ENCODE measurements at places on chromosomes 2 and 18.

DNA sequence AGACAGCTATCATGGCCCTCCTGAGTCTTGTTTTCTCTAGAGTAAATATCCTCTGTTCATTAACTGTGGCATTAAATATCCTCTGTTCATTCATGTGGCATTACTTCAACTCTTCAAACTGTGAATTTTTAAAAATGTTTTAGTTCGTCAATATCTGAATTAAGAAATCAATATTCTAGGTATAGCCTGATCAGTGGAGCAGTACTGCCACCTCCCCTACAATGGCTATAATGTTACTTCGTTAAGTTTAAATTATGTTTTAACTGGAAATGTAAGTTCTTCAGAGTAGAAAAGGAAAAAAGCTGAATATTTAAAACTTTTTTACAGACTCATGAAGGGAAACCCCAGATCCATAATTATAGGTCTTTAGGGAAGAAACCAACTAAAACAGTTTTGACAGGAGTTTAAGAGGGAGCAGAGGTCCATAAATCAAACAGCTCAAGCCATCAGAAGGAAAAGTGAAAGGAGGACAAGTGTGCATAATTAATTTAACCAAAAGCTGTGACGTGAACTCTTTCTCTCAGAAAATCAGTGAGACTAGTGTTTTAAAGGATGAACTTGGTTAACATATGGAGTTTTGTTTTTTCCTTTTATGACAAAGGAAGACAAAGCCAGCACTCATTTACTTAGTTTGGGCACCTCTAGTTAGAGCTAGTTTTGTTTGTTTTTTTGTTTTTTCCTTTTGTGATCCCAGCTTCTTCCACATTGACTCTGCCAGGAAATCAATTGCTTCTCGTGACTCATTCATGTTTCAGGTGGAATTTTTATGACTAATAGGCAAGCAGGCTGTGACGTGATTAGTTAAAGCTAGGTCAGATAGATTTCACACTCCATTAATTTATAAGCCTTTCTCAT, 44.9 kb downstream of the RBBP8 start:
- H3K4me1 ChIP-seq: peaks cover 36% of the 10 kb centered on the region
- H3K36me3 ChIP-seq: peaks cover 21% of the 10 kb centered on the region
- H3K4me3 ChIP-seq: no peak overlapping the region
- no peaks in the 10 kb centered on the region for H3K27me3 ChIP-seq
- peak overlapping the region; percentile 68 for H3K27ac ChIP-seq
- ATAC-seq: no peak

GRCh38 chr2:97831121-97831520, 117.7 kb downstream of the ZAP70 start:
- no peak overlapping the region for H3K4me3 ChIP-seq
- peaks cover 26% of the 10 kb centered on the region for H3K4me1 ChIP-seq
- no peaks in the 10 kb centered on the region for H3K27me3 ChIP-seq
- no peak overlapping the region for H3K27ac ChIP-seq

DNA sequence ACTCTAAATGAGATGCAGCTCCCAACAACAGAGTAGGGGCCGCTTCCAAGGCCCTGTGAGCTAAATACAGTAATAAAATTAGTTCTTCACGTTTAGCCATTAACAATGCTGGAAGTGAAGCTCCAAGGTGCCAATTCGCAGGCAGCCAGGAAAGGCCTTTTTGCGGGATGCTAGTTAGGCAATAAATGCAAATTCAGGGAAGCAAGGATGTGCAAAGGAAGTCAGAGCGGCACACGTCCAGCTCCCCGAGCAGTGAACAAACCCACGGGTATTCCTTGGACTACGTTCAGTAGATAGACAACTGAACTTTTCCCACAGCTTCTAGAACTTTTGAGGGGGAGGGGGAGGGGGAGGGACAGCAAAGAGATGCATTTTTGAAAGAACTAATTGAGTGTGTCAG, 6.9 kb downstream of the ZNF516 start:
- H3K4me3 ChIP-seq: no peak overlapping the region
- peaks cover 38% of the 10 kb centered on the region for H3K4me1 ChIP-seq

DNA sequence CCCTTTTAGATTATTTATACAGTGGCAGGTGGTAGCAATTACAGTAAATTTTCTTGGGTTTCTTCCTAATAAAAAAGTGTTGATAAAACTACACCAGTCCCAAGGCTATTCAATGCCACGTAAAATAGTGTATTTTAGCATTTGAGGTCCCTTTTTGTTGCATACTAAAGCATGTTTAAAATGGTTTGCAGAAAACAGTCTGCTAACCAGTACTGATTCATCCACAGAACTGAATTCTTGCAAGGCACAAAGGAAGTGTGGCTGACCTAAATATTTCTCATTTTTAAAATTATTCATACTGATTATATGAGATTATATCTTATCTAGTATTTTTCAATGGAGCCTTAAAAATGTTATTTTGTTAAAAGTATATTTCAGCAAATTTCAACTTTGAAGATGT, 98.1 kb downstream of the SMAD2 start:
- peaks cover 3% of the 10 kb centered on the region for H3K4me1 ChIP-seq
- H3K27ac ChIP-seq: no peak overlapping the region
- peaks cover 43% of the 10 kb centered on the region for H3K36me3 ChIP-seq
- ATAC-seq: no peak
- H3K4me3 ChIP-seq: no peak overlapping the region

- ATAC-seq: peak; percentile 81
- H3K4me3 ChIP-seq: peak within 1 kb of the TSS; percentile 96
- no peaks in the 10 kb centered on the region for H3K27me3 ChIP-seq
- peak within 1 kb of the TSS; percentile 89 for H3K27ac ChIP-seq
Measured at GRCh38 chr2:169824373-169825333, at the start of gene METTL5. Gene METTL5, minus strand, starts transcription at chr2:169824905. Its CDS starts 308 bp downstream, at chr2:169824597.

DNA sequence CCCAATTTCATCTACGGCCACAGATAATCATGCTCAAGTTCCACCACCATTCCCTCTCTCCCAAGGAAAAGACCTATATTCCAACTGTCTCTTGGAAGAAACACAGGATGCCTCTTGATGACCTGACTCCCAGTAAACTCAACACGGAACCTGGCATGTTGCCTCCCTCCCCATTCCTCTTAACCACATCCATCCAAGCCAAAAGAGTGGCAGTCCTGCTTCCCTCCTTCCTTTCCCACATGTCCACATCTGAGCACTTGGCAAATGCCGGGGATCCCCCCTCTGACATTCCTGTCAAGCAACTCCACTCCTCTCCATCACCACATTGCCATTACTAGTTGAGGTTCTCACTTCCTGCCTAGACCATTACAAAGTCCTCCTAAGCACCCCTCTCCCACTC, 49.4 kb downstream of the PID1 start:
- no peaks in the 10 kb centered on the region for H3K4me1 ChIP-seq
- no peak overlapping the region for H3K4me3 ChIP-seq
- no peak overlapping the region for H3K27ac ChIP-seq
- no peak for ATAC-seq
- H3K27me3 ChIP-seq: no peaks in the 10 kb centered on the region
- H3K36me3 ChIP-seq: no peaks in the 10 kb centered on the region

- H3K4me1 ChIP-seq: peaks cover 18% of the 10 kb centered on the region
- ATAC-seq: peak; percentile 31
- no peak overlapping the region for H3K27ac ChIP-seq
- H3K27me3 ChIP-seq: no peaks in the 10 kb centered on the region
Measured at GRCh38 chr18:55351980-55352714, 235.8 kb downstream of the TCF4 start.

- no peaks in the 10 kb centered on the region for H3K36me3 ChIP-seq
- H3K27me3 ChIP-seq: no peaks in the 10 kb centered on the region
- no peak overlapping the region for H3K27ac ChIP-seq
- no peaks in the 10 kb centered on the region for H3K4me1 ChIP-seq
- no peak overlapping the region for H3K4me3 ChIP-seq
Measured at GRCh38 chr2:199405241-199405640, 52.5 kb downstream of the SATB2 start.

DNA sequence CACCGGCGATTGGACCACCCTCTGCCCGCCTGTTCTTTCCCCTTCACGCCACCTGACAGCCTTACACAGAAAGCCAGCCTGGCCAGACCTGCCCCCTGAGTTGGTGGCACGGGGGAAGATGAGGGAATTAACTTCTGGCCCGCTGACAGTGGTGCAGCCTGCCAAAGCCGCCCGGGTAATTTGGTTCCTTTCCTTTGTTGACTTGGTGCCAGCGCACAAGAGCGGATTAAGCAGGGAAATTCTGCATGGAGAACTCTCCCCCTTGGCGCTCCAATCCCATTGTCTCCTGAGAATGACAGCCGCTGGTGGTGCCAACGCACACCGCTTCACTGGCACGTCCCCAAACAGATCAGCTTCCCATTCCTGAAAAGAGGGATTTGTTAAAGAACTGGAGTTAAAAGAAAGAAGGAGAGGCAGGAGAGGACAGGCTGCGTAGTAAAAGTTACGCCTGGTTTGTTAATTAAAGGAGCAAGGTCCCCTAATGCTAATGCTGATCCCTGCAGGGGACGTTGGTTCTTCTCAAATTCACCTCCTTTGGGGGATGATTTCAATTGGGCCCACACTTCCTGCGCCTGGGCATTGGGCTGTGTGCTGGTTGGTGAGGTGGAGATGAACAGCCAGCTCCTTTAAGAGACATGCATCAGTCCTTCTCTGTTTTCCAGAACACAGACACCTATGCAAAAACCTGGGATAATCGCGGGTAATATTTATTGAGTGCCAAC, 286.8 kb downstream of the MYCN start:
- peaks cover 12% of the 10 kb centered on the region for H3K27me3 ChIP-seq
- no peaks in the 10 kb centered on the region for H3K4me1 ChIP-seq
- no peaks in the 10 kb centered on the region for H3K36me3 ChIP-seq
- no peak overlapping the region for H3K27ac ChIP-seq
- no peak overlapping the region for H3K4me3 ChIP-seq

GRCh38 chr2:71469403-71470398, 16.3 kb downstream of the DYSF start:
- H3K4me3 ChIP-seq: no peak overlapping the region
- peaks cover 16% of the 10 kb centered on the region for H3K4me1 ChIP-seq
- ATAC-seq: no peak

GRCh38 chr2:111665551-111666116, 218.4 kb downstream of the ANAPC1 start:
- H3K4me3 ChIP-seq: no peak overlapping the region
- peaks cover 17% of the 10 kb centered on the region for H3K4me1 ChIP-seq
- no peaks in the 10 kb centered on the region for H3K36me3 ChIP-seq
- no peak overlapping the region for H3K27ac ChIP-seq

- no peaks in the 10 kb centered on the region for H3K36me3 ChIP-seq
- no peak overlapping the region for H3K4me3 ChIP-seq
- peaks cover 61% of the 10 kb centered on the region for H3K27me3 ChIP-seq
Measured at GRCh38 chr2:128455721-128456050, 137.0 kb upstream of the HS6ST1 start.

DNA sequence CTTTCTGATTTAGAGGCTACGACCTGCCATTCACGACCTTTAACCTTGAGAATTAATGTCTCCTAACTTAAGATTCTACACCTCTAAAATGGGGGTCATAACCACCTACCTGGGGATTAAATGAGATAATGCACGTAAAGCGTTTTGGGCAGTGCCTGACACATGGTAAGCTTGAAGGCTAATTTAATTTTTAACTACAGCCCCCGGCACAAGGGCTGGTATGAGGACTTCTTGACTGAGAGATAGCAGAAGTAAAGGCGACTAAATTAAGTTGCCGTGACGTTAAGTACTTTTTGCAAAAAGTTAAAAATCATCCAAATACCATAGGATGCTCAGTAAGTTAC, 549 bp downstream of the MRPL35 start:
- no peaks in the 10 kb centered on the region for H3K27me3 ChIP-seq
- H3K4me3 ChIP-seq: peak overlapping the region; percentile 95
- peak overlapping the region; percentile 90 for H3K27ac ChIP-seq
- no peak for ATAC-seq

GRCh38 chr2:54604871-54605270, 118.6 kb upstream of the EML6 start:
- ATAC-seq: no peak
- peak overlapping the region; percentile 56 for H3K27ac ChIP-seq
- no peaks in the 10 kb centered on the region for H3K27me3 ChIP-seq
- peaks cover 87% of the 10 kb centered on the region for H3K4me1 ChIP-seq
- H3K4me3 ChIP-seq: peak overlapping the region; percentile 7

GRCh38 chr2:77629539-77629938, 107.4 kb upstream of the LRRTM4 start:
- no peaks in the 10 kb centered on the region for H3K4me1 ChIP-seq
- no peaks in the 10 kb centered on the region for H3K27me3 ChIP-seq
- no peak for ATAC-seq
- no peaks in the 10 kb centered on the region for H3K36me3 ChIP-seq

- H3K36me3 ChIP-seq: no peaks in the 10 kb centered on the region
- H3K4me1 ChIP-seq: peaks cover 8% of the 10 kb centered on the region
- H3K27ac ChIP-seq: no peak overlapping the region
- H3K27me3 ChIP-seq: peaks cover 53% of the 10 kb centered on the region
- ATAC-seq: no peak
- no peak overlapping the region for H3K4me3 ChIP-seq
Measured at GRCh38 chr2:240921311-240921994, 15.3 kb downstream of the CROCC2 start.

- H3K27me3 ChIP-seq: no peaks in the 10 kb centered on the region
- no peaks in the 10 kb centered on the region for H3K36me3 ChIP-seq
- no peak overlapping the region for H3K27ac ChIP-seq
- ATAC-seq: peak; percentile 5
Measured at GRCh38 chr2:158501301-158501700, 44.5 kb downstream of the PKP4 start.

DNA sequence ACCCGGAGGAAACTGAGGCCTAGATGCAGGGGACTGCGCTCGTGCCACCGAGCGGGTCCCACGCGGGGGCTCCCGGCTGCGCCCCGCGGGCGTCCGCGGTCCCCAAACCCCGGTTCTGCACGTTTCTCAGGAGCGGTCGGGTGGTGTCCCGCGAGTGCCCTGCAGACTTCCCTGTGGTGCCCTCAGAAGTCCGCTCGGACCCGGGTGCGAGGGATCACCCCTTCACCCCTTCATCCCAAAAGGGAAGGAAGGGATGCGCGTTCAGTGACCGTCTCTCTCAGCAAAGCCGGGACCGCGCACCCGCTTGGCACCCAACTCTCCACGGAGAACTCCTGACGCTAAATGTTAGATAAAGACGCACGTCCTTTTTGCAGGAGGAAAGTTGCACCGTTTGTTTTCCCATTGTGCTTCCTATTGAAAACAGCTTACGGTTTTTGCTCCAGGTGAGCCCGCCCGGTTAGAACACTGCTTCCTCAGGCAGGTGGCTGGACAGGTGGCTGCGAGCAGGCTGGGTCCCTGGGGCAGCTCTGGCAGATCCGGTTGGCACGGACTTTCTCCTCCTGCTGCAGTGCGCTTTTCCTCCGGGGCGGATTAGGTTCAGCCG, 779 bp downstream of the DGKD start:
- peak overlapping the region; percentile 88 for H3K4me3 ChIP-seq
- peak; percentile 9 for ATAC-seq
